OCI-M1 (cell line): ENCODE measurements at places on chromosomes 11 and 22.

DNA sequence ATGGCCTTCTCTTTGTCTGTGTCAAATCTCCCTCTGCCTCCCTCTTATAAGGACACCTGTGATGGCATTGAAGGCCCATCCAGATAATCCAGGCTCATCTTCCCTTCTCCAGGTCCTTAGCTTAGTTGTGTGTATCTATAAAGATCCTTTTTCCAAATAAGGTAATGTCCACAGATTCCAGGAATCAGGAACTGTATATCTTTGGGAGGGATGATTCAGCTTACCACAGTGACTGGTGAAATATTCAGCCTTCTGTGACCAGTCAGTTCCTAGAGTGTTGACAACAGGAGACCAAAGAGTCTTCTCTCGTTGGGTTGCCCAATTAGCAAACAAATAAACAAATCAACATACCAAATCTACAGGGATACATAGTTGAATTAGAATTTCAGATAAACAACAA is 175.8 kb downstream of the MPPED1 start:
- DNase-seq = peak; percentile 7

GRCh38 chr11:36192425-36193289 is 96.6 kb downstream of the COMMD9 start:
- no peak for DNase-seq

DNA sequence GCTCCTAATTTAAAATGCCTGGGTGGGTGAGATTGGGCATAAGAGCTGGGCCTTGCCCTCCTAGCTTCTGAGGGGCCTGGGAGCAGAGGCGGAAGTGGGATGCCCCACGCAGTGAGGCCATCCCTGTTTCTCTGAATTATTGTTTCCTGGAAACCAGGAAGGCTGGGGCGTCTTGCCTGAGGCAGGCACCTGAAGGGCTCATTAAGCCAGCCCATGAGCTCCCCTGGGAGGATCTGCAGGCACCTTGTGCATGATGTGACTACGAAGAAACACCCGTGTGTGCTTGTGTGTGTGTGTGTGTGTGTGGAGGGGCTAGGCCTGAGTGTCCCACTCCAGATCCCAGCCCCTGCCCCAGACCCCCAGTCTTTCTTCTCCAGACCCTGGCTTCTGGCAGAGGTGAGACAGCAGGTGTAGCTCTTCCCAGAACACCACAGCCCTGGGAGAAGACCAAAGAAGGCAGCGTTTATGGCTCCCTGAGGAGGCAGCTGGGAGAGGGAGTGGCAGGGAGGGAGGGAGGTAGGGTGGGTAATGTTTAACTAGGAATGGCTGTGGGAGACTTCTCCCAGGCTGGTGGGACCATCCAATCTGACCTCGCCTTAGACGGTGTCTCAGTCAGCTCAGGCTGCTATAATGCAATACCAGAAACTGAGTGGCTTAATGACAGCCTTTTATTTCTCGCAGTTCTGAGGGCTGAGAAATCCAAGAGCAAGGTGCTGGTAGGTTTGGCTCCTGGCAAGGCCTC is 2.1 kb upstream of the BATF2 start:
- peak; percentile 49 for DNase-seq

DNA sequence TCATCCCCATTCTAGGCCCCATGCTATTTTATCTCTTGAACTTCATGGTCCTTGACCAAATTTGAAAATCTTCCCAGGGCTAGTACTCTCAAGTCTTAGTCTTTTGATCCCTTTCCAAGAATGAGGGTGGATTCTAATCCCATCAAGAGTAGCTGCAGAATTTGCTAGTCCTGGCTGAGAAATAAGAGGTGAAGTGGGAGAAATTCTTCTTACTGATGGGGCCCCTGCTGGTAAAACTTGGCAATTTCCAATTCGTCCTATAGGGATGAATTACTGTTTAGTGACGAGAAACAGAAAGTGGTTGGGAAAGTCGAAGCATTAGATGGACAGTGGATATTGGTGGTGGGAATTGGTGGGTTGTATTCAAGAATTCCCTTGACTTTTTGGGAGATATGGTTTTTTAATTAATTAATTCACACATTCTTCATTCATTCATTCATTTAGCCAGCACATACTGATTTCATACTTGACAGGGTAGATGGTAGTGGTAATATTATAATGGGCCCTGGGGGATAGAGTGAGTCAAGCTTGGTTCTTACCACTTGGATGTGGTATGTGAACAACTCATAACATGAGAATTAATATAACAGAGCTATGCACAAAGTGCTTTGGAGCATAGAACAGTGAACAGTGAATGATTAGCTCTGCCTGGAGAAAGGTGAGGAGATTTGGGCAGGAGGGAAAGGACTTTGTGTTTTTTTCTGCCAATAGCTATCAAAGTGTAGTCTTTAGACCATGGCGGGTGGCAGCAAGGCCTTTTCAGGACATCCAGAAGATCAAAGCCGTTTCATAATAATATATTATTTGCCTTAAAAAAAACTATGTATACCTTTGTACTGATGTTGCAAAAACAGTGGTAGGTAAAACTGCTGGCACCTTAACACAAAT is 103.8 kb downstream of the STIM1 start:
- DNase-seq = peak; percentile 49

- DNase-seq = no peak
Measured at GRCh38 chr11:95547186-95547585, 242.4 kb downstream of the FAM76B start.

DNA sequence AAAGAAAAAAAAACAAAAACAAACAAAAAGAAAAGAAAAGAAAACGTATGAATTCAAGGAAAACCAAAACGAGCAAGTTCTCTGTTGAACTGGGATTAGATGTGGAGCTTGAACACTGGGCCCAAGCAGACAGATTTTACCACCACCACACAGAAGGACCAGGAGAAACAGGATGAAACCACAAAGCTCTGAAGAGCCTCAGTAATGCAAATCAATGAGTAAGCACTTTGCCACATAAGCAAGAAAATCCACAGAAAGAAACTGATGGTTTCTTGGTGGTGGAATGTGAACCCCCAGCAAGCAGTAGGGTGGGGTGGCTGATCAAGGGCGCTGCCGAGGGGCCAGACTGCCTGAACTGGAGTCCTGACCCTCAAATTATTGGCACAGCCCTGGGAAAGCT is 50.9 kb upstream of the NFRKB start:
- DNase-seq = peak; percentile 83

- DNase-seq = peak; percentile 80
Measured at GRCh38 chr22:24155627-24156140, 25.6 kb upstream of the SUSD2 start.

DNA sequence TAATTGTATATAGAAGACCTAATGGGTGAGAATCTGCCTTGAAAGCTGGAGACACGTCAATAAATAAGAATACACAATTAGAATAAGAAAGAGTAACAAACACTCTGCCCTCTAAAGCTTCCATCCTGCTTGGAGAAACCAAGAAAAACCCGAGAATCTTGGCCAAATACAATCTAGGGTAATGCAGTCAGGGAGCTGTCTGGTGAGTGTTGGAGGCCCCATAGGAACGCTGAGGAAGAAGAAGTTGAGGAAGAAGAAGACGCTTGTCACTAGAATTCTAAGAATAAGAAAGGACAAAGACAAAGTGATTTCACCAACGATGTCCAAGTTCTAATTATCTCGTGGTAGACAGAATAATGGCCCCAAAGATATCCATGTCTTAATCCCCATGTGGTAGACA is 4485.9 kb upstream of the OR11H1 start:
- no peak for DNase-seq

- no peak for DNase-seq
Measured at GRCh38 chr22:42367980-42368378, 64.2 kb downstream of the NFAM1 start.

DNA sequence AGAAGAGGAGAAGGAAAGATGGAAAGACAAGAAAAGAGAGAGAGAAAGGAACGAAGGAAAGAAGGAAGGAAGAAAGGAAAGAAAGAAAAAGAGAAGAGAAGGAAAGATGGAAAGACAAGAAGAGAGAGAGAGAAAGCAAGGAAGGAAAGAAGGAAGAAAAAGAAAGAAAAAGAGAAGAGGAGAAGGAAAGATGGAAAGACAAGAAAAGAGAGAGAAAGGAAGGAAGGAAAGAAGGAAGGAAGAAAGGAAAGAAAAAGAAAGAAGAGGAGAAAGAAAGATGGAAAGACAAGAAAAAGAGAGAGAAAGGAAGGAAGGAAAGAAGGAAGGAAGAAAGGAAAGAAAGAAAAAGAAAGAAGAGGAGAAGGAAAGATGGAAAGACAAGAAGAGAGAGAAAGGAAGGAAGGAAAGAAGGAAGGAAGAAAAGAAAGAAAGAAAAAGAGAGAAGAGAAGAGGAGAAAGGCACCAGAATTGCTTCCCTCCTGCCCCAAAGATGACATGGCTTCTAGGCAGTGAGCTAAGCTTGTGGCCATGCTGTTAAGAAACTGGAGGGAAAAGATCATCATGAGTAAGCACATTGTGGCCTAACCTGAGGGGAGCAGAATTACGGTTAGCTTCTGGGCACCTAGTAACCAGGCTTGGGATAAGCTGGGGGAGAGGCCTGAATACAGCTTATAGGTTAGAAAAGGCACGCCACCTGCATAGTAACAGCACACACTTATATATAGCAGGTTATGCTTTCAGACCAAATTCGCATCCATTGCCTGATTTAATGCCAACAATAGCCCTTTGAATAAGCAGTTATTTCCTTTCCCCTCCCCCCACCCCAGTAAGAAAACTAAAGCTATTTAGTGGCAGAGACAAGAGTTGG is 2.3 kb upstream of the ST3GAL4 start:
- peak; percentile 96 for DNase-seq
